Lung microvascular endothelial cell (primary cell): ENCODE measurements at places on chromosomes 16 and 17.

- no peak for DNase-seq
Measured at GRCh38 chr16:87327798-87328495, 10.8 kb upstream of the C16orf95 start.

DNA sequence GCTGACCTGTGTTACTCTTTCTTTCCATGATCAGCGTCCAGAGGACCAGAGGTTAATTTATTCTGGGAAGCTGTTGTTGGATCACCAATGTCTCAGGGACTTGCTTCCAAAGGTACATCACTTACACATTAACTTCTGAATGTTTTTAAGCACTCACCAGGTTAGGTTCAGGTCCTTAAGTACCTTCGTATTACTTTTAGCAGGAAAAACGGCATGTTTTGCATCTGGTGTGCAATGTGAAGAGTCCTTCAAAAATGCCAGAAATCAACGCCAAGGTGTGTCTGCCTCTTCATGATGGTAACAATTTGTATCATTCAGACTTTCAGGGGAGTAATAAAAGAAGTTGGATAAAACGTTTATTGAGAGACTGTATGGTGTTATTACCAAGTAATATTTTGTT, 3.3 kb downstream of the HERPUD1 start:
- no peak for DNase-seq

GRCh38 chr17:27303734-27304133, 9.8 kb downstream of the WSB1 start:
- DNase-seq: no peak

DNA sequence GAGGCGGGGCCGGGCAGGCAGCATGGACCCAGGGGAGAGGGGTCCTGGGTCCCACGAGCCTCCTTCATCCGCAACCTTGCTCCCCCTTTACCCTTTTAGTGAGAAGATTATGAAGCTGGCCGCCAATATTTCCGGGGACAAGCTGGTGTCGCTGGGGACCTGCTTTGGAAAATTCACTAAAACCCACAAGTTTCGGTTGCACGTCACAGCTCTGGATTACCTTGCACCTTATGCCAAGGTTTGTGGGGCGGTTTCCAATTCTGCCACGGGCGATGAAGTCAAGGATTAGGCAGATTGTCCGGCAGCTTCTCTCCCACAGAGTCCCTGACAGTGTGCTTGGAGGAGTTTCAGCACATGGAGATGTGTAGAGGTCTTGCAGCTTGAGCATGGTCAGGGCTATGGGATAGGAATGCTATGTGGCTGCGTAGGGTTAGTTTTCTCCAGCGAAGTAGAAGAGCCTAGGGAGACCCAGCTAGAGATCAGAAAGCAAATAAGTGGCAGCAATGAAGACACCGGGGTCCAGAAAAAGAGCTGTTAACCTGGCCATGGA, 598 bp downstream of the NIP7 start:
- peak; percentile 12 for DNase-seq

DNA sequence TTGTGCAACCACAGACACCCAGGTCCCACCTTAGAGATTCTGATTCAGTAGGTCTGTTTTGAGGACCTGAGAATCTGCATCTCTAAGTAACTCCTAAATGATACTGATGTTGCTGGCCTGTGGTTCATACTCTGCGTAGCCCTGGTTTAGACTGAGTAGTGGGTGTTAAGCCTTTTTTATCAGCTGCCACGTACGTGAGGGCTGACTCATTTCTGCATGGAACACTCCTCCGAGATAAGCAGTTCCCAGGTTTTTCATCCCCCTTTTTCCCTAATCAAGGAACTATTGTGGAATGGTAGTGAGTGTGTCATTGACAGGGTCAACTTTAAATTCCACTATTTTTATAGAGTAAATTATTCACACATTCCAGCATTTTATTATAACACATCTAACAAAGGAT, 26.1 kb downstream of the CDRT4 start:
- DNase-seq: no peak

- no peak for DNase-seq
Measured at GRCh38 chr17:53321651-53322050, 501.1 kb upstream of the KIF2B start.

DNA sequence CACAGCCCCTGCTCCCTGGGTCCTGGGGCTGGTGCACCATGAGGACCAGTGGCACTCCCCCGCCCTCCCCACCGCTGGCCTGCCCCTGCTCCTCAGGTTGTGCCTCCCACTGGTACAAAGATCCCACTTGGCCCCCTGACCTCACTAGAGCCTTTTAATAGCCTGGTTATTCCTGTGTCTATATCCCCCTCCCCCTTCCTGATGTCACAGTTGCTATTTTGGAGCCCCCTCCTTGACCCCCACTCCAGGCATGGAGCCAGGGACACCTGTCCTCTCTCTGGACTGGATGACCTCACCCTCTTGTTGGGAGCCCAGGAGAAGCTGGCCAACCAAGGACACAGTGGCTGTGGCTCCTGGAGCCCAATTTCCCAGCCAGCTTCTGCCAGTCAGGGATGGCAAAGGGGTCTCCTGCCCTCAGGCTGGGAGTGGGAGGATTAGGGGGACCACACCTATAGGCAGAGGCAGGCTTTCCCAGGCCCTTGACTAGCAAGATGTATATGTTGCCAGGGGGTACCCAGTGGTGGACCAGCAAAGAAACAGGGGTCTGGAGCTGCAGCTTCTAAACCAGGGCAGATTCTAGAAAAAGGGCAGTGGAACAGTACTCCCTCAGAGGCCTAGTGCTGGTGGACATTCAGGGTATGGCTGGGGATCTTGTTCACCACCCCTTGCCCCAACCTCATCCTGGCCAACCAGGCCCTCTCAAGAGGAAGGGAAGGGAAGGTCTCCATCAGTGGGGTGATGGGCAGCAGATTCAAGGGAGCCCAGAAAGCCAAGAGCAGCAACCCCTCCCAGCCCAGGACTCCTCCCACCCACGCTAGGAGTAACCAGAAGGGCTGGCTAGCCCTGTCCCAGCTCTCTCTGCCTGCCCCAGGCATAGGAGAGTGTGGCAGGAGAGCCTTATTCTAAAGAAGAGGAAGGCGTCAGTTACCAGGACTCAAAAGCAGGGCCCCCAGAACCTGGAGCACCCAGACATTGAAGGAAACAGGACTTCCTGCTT, 10.9 kb downstream of the HDAC5 start:
- no peak for DNase-seq

DNA sequence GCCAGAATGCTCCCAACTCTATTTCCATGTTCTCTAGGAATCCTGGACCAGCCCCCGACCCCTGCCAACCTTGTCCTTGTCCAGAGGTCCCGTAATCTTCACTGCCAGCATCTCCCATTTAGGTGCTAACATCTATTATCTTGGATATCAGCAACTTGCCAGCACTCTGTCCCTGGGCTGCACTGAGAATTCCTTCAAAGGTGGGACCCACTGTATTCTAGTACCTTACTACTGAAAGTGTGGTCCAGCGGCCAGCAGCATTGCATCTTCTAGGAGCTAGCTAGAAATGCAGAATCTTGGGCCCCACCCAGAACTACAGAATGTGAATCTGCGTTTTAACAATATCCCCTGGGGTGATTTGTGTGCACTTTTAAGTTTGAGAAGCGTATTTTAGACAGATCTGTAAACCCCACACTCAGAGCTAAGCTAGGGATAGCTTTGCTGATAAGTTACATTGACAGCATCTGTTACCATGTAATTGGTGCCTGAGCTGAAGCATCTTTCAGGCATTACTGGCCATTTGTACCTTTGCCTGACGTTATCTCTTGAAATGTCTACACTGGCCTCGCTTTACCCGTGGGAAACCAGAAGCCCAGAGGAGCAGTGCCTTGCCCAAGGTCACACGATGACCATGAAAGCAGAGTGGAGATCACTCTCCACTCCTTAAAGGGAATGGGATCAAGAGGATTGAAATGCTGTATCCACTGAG, 8.3 kb downstream of the ABAT start:
- DNase-seq: no peak

GRCh38 chr17:19243838-19244237, 6.7 kb downstream of the EPN2 start:
- no peak for DNase-seq

DNA sequence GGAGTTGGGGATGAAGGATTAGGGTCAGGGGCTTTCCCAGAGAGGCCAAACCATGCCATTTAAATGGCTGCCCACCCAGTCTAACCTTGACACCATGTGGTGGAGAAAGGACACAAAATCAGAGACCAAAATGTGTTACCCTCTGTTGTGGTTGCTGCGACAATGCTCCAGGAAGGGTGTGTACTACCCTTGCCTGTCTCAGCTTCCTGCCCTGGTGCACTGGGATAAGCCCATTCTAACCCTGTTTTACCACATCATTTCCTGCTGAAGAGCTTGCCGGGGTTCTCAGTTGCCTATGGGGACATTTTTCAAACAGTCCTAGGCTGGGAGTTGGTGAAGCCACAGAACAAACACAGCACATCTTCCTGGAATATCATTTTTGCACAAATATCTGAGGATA, 4.9 kb downstream of the OR4D1 start:
- DNase-seq: peak; percentile 12

- no peak for DNase-seq
Measured at GRCh38 chr16:54588026-54588425, 301.4 kb upstream of the IRX3 start.

GRCh38 chr17:44345454-44346026, 438 bp downstream of the GRN start:
- peak; percentile 80 for DNase-seq

- no peak for DNase-seq
Measured at GRCh38 chr16:1058216-1058615, 14.3 kb upstream of the SSTR5 start.

- DNase-seq: no peak
Measured at GRCh38 chr17:49634485-49634860, 43.4 kb downstream of the SPOP start.

DNA sequence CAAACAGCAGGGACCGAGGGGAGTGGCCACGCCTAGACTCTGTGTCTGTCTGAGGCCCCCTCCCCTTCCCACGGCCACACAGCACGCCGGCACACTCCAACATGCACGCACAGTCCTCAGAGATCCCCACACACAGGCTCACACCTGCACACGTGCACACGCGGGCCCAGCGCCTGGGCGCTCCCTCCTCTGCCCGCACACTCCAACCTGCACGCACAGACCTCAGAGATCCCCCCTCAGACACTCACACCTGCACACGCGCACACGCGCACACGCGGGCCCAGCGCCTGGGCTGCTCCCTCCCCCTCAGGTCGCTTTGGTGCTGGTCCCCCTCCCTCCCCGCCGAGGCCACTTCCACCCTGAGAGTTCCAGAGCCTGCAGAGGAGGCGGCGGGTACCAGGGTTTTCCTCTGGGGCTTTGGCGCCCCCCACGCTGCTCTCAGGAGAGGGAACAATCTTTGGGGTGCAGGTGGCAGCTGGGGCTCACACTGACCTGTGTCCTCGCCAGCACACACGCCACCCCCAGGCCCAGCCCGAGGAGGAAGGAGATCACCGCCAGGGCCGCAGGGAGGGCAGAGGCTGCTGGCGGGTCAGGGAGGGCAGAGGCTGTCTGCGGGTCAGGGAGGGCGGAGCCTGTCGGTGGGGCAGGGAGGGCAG, 1.6 kb downstream of the CD7 start:
- DNase-seq: no peak

DNA sequence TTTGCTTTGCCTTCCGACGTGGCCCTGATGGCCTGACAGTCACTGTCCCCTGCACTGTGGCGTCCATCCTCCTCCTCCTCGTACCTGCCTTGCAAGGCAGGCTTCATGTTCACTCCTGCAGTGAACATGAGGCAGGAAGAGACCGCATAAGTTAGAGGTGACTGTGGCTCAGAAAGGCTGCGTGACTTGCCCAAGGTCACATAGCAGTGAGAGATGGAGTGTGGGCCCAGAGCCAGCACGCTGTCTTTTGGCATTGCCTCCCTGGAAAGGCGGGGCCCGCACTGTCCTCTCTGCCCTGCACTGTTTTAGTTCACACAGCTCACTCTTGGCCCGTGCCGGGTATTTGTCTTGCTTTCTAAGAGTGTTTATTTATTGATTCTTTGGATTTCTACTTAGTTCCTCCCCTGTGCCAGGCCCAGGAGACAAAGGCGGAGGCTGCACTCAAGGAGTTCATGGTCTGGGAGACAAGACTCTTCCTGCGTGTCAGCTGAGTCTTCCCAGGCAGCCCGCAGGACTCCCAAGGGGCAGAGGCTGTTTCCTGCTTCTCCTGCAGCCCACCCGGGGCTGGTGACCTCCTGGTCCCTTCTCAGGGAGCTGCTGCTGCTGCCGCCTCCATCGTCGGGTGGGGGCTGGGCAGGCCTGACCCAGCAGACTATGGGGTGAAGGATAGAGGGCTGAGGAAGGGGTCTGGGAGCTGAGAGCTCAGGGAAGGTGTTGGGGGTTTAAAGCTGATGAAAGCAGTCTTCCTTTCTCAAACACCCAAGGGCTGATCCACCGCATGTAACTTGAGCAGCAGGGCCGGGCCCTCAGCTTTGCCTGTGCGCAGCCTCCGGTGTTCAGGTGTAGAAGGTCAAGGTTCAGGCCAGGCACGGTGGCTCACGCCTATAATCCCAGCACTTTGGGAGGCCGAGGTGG, 12.7 kb downstream of the CYGB start:
- no peak for DNase-seq

DNA sequence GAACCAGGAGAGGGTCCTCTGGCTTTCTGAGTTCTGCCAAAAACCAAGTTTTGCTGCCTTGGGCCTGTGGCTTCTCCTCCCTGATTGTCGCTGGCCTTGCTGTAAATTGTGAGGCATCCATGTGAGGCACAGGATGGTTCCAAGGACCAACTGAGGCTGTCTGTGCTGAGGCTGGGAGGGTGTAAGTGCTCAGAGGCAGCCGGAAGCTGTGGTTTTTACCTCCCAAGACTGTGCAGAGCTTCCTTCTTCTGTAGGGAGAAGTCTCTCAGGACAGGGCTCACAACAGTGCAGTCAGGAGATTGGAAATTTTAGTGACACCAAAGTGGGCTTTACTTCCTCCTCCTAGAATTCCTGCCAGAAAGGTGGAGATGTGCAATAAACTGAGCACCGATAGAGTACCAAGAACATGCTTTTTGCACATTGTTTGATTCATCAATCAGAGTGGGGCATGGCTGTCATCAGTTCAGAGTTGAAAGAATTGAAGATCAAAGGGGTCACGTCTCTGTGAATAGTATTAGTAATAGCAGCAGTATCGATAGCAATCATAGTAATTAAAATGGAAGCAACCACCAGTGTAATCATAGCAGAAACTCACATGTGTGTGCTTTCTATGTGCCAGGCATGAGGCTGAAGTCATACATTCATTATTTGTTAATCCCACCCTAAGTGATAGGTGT, 467.1 kb downstream of the WWOX start:
- DNase-seq: no peak

- no peak for DNase-seq
Measured at GRCh38 chr17:33925649-33926048, 329.4 kb upstream of the CCL2 start.

- peak; percentile 88 for DNase-seq
Measured at GRCh38 chr16:29029168-29029994, 44.5 kb downstream of the LAT start.

GRCh38 chr17:76266244-76266938, 1.2 kb downstream of the UBALD2 start:
- peak; percentile 67 for DNase-seq
